Glutamatergic neuron (in vitro differentiated cells): ENCODE measurements at places on chromosomes 5 and 9. TPM values are rescaled to one million over a fixed set of nuclear protein-coding genes. Genes with fewer than 3 reads are reported as not detected.

DNA sequence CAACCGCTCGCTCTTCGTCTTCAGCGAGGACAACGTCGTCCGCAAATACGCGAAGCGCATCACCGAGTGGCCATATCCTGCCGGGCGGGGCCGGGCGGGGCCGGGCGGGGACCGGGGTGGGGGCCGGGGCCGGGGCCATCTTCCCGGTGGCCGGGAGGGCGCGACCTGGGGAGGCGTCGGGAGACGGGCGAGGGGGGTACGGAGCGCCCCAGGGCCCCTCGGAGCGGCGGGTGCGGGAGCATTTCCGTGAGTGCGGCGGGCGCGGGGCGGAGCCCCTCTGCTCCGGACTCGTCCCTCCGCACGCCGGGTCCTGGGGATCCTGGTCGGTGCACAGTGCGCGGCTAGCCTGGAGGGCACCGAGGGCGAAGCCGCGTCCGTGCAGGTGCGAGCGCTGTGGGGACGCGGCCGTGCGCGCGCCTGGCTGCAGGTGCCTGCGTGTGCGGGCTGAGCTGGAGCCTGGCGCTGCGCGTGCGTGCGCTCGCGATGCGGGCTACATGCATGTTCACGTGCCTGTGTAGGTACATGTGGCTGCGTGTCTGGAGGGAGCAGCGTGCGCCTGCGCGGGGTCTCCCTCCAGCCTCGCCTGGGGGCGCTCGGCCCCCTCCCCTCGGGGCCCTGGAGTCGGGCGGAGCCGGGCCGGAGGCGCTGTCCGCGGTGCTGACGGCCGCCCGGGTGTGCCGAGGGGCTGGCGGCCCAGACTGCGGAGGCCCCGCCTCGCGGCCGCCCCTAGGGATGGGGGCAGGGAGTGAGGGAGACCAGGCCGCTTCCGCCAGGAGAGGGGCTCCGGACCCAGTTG lies 762 bp downstream of the CACNA1B start:
- DNase-seq, result peak; percentile 80

DNA sequence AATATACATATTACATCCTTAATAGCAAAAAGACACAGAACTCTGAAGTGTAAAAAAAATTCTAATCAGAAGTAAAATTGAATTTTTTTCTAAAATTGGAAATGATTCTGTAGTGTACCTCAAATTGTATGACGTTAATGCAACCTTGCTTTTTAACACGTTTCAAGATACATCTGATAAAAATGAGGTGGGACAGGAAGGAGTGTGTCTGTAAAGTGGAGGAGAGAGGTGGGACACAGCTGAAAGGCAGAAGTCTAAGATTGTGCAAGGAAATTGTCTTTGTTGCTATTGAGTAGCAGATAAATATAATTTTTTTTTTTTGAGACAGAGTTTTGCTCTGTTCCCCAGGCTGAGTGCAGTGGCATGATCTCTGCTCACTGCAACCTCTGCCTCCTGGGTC lies 15.7 kb upstream of the SNX30 start:
- DNase-seq, result no peak

DNA sequence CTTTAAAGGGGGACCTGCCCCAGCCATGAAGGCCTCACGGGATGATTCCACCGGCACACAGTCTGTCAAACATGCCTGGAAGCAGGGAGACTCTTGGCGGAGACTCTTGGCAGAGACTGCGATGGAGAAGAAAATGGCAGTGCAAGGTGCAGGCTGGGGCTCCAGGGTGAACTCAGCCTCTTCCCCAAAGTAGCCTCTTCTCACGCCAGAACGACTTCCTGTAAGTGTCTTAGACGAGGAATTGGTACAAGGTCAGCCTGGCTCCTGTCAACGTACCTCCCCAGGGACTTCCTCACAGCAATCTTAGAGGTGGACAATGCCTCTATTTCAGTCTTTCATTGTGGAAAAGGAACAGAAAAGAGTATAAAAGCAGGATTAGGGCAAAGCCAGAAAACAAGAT lies 109.3 kb downstream of the UGCG start:
- DNase-seq, result no peak

DNA sequence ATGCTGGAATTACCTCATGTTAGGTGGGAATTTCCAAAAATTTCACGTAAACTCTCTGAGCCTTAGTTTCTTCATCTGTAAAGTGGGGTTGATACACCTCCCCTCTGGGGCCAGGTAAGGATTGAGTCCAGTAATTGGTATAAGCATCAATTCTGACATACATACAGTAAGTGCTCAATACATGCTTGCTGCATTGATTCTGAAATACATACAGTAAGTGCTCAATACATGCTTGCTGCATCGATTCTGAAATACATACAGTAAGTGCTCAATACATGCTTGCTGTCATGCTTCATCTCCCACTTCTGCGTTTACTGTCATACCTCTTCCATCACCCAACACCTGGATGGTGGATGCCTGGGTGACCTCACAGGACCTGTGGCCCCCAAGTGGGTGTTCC lies 57.1 kb downstream of the TSPAN17 start:
- no peak for DNase-seq

- no peak for DNase-seq
These were observed 55.8 kb upstream of the BASP1 start for GRCh38 chr5:17161662-17162061.

- DNase-seq, result no peak
These were observed 2.4 kb upstream of the AHRR start for GRCh38 chr5:318931-319601.

GRCh38 chr9:88994469-88995199 lies 3.4 kb downstream of the S1PR3 start:
- no peak for DNase-seq

DNA sequence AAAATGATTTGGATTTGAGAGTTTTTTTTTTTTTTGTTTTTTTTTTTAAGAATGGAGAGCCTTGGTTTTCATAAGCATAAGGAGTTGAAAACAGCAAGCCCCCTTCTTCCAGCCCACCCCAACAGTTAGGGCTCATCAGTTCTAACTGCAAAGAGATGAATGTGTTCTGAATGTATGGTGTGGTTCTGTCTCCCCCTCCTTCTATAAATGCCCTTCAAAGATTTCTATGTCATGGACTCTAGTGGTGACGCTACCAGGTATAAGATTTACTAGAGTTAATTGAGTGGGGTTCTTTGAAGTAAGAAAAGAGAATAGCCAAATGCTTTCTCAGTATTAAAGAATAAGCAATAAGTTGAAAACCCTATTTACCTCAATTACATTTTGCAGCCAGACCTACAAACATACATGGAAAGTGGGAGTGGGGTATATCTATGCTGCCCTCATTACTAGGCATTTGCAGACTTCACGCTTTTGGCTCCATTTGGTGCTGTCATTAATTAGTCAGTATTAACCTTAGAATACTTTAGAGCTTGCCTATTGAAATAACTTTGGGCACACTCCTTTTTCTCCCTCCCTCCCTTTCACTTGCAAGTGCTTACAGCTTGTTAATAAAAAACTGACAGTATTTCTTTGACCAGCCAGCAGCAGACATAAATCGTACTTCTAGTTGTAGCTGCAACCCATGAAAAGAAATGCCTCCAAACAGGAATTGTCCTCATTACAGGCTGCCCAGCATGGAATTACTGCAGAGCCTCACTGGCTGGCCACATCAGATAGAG lies 667.2 kb upstream of the ZNF608 start:
- no peak for DNase-seq

- no peak for DNase-seq
These were observed 148.7 kb downstream of the FAM174A start for GRCh38 chr5:100683881-100684280.

- no peak for DNase-seq
These were observed 481.5 kb downstream of the EBF1 start for GRCh38 chr5:158618256-158618655.

The PCDHGA7 gene
- total RNA-seq, result 4.2 TPM

The PCA3 gene
- not detected for total RNA-seq

The OR5C1 gene
- not detected for total RNA-seq

The SEMA6A gene
- total RNA-seq, result 424 TPM

The UCK1 gene
- 24.8 TPM for total RNA-seq

The OR1Q1 gene
- total RNA-seq, result not detected
